Keratinocyte (primary cell): ENCODE measurements at places on chromosomes 16 and 17. TPM values are rescaled to one million over a fixed set of nuclear protein-coding genes. Genes with fewer than 3 reads are reported as not detected.

The NPEPPS gene
- 72.3 to 122 TPM (median 106 TPM) in 3 replicates for polyA plus RNA-seq

The GP1BA gene
- polyA plus RNA-seq: not detected in 3 replicates

The PLA2G10 gene
- polyA plus RNA-seq: 0.54 to 3.2 TPM (median 1.0 TPM) in 3 replicates

The PABPN1L gene
- not detected in 3 replicates for polyA plus RNA-seq

The PMFBP1 gene
- 0.27 to 0.92 TPM (median 0.30 TPM) in 3 replicates for polyA plus RNA-seq

The ACAP1 gene
- polyA plus RNA-seq: 0.33 to 3.1 TPM (median 1.7 TPM) in 3 replicates

The KCTD13 gene
- polyA plus RNA-seq: 8.2 to 12.1 TPM (median 9.2 TPM) in 3 replicates

The SCNN1B gene
- polyA plus RNA-seq: 0.92 to 2.8 TPM (median 1.5 TPM) in 3 replicates

The MRPL27 gene
- 106 to 130 TPM (median 123 TPM) in 3 replicates for polyA plus RNA-seq
